ENCODE measurements at places on chromosomes 3 and 15.

- DNase-seq: no peak
Measured at GRCh38 chr3:161081633-161082032, 23.5 kb downstream of the B3GALNT1 start.

- DNase-seq: no peak
Measured at GRCh38 chr15:31387479-31388118, 61.0 kb downstream of the KLF13 start.

DNA sequence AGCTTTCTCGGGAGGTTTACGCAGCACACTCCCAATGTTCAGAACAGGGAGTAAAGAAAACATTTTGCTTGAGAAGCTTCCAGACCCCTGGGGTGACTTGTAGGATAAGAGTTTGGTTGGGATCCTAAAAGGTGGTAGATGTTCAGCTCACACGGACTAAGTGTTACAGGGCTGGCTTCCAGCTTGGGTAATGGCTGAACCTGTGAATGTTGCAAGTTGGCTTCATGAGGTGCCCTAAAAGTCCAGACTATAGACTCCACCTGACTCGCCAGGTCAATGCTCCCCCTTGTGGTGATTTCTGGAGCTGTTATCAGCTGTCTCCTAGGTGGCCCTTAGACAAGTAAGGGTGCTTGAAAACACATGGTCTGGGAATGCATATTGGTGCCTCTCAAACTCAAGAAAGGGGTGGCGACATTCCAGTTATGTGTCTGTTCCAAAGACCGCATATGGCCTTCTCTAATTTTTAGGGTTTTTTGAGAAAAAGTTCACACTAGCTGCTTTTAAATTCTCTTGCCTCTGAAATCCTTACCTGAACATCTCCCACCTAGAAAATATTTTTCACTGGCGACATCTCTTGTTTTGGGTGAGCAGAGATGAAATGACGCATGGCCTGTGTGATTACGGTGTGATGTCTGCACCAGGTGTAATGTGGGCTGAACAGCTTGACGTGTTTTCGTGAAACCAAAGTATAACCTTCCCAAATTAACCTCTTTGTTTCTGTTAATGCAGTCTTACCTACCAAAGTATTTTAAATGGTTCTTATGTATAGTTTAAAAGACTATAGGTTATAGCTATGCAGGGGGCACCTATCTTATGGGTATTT lies 175.7 kb upstream of the KBTBD8 start:
- DNase-seq: peak; percentile 51

DNA sequence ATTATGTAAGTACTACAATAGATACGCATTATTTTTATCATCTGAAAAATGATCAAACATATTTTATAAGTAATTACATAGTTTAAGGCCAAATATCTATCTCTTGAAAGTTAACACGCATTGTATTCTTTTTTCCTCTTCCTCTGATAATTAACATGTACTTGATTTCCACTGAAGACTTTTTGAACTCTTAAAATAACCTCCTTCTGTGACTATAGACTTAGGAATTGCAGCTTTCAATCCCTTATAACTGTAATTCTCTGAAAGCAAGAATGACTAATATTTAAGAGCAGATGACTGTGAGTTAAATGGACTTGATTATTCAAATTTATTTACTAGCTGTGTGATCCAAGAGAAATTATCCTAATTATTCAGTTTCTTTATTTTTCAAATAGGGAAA lies 730.6 kb upstream of the NECTIN3 start:
- DNase-seq: no peak

- peak; percentile 80 for DNase-seq
Measured at GRCh38 chr15:100914876-100915275, 4.3 kb upstream of the LRRK1 start.

DNA sequence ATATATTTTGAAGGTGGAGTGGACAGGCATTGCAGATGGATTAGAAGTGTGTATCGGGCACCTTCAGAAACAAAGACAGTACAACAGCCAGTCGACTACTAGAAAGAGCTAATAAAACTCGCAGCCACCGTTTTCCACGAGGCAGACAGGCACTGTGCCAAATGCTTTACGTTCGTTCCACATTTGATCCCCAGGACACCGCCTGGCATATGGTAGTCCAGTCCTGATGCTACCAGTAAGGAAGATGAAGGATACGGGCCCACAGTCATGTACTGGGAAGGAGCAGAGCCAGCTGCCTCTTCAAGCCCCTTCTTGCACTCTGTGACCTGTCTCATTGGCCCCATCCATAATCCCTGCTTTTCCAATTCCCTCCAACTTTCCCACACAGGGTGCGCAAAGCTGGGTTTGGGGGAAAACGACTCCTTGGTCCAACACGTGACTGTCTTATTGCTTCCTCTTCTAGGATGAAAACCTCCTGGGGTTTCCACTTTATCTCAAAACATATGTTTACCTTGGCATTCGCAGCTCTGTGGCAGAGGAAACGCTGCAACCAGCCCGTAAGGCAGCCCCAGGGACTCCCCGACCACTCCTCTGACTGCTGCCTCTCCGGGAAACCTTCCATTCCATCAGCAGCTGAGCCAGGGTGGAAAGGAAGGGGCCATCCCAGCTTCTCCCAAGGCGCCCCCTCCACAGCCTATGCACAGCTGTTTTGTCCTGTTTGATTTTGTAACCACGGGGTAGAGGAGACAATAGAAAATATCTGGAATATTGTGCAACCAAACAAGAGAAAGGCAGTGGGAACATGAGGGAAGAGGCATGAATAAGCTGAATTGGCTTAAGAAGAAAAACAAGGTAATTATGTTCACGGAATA lies 107.4 kb downstream of the ADAMTS17 start:
- DNase-seq: no peak

DNA sequence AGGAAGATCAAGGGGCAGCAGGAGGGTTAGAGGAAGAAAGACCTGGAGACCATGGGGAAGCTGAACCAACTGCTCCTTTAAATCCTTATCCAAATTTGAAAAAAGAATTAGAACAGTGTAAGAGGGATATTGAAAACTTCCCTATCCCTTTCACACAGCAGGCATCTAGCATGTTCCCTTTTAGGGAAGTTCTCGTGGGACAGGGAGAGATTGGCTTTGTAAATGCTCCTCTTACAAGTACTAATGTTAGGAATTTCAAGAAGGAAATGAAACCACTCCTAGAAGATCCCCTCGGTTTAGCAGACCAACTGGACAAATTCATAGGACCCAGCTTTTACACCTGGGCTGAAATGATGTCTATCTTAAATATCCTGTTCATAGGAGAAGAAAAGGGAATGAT lies 41.5 kb downstream of the PPCDC start:
- no peak for DNase-seq

- peak; percentile 22 for DNase-seq
Measured at GRCh38 chr3:42159706-42160472, 68.7 kb downstream of the TRAK1 start.

DNA sequence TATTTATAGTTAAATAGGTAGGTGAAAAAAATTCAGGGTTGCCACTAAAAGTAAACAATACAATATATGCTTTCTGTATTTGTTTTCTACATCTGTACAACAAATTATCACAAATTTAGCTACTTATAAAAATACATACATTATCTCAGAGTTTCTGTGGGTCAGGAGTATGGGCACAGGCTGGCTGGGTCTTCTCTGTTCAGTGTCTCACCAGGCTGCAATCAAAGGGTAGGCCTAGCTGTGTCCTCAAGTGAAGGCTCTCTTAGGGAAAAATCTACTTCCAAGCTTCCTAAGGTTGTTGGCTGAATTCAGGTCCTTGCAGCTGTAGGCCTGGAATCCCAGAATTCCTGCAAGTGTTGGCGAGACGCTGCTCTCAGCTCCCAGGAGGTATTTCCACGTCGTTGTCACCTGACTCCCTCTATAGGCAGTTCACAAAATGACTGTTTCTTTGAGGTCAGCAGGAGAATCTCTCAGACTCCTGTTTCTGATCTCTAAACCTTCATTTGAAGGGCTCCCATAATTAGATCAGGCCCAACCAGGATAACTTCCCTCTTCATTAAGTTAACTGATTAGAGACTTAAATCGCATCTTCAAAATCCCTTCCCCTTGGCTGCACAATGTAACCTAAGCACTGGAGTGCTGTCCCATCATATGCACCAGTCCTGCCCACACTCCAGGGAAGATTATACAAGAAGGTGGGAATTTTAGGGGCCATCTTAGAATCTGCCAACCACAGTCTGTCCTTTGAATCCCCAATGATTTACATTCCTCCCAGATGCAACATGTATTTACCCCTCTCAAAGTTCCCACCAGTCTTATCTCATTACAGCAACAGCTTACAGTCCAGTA lies 296.6 kb downstream of the SUCLG2 start:
- DNase-seq: peak; percentile 59

- DNase-seq: no peak
Measured at GRCh38 chr3:104831071-104831470, 535.6 kb upstream of the ALCAM start.

DNA sequence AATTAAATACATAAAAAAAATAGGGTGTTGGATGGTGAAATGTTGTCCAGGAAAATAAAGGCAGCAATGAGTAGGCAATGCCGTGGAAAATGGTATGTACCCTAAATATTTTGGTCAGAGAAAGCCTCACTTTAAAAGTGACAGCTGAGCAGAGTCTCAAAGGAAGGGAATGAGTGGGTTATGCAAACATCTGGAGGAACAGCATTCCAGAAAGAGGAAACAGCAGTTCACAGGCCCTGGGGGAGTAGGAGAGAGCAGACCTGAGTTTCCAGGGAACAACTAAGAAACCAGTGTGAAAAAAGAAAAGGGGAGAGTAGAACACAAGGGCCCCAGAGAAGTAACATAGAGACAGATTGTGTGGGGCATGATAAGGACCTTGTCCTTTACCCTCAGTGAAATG lies 230.0 kb upstream of the CNTN3 start:
- peak; percentile 93 for DNase-seq

Measured in trophoblast cell (in vitro differentiated cells and primary cell).